ENCODE measurements at places on chromosomes 7 and 10.

DNA sequence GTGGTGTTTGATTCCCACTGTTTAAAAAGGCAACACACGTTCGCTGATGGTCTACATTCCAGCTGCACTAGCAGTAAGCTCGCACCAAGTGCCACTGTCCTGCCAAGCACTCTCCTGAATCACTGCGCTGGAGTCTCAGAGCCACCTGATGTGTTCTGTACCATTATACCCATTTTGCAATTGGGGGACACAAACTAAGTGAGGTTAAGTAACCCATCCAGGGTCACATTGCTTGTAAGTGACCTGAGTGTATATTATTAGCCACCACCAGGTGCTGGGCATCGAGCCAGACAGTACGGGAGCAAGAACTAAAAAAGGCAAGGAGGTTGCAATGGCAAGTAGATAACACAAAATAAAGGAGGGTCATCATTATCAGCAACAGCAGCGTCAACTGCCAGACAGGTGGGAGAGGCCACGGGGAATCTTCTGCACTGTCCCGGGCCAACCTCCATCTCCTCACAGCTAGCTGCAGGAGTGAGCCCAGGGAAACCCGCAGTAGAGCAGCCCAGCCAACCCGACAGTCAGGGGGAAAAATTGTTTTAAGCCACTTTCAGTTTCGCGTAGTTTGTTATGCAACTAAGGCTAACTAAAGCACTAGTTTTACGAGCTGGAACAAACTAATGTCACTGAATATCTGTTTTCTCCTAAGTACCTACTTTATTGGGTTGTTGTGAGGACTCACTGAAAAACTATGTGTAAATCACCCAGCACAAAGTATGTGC is 712 bp upstream of the CPVL start:
- no peak for DNase-seq

- no peak for DNase-seq
Measured at GRCh38 chr7:22660732-22661131, 66.3 kb upstream of the IL6 start.

GRCh38 chr7:87380905-87381304 is 35.4 kb downstream of the CROT start:
- DNase-seq: no peak

DNA sequence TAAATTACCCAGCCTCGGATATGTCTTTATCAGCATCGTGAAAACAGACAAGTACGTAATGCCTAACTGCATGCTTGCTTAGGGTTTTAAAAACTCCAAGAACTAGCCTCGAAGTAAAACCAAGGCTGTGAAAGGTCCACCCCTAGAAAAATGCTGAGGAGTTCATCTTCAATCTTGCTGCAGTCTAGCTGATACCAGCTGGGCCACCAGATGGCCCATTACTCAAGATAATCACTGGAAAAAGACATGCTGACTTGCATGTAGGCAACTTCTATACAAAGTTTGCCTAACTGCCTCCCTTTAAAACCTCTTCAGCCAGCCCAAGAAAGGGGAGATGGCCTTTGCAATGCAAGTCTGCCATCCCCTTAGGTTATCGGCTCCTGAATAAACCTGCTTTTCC is 614.1 kb downstream of the GALNT17 start:
- no peak for DNase-seq

- DNase-seq: no peak
Measured at GRCh38 chr10:71970331-71970730, 6.1 kb downstream of the CHST3 start.

DNA sequence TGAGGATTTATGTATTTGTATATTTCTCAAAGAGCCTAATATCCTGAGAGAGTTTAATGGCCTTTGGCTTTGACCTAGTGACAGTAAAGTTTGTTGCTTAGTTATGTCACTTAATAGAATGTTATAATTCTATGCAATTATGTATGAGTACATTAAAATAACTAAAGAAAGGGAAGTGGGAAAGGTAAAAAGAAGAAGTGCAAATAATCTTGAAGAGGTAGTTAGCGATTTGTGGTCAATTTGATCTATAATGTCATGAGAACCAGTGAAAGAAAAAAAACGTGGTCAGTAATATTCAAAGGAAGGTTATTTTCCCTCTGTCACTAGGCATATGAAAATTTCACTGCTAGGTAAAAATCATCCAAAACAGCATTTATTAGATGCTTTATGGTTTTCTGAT is 143.4 kb upstream of the LSM8 start:
- no peak for DNase-seq

- no peak for DNase-seq
Measured at GRCh38 chr10:28180654-28181053, 122.2 kb downstream of the MPP7 start.
